Kasumi-1 (cell line): ENCODE measurements at places on chromosomes 13 and 19.

- no peak for DNase-seq
Measured at GRCh38 chr19:29643361-29643935, 21.8 kb upstream of the PLEKHF1 start.

DNA sequence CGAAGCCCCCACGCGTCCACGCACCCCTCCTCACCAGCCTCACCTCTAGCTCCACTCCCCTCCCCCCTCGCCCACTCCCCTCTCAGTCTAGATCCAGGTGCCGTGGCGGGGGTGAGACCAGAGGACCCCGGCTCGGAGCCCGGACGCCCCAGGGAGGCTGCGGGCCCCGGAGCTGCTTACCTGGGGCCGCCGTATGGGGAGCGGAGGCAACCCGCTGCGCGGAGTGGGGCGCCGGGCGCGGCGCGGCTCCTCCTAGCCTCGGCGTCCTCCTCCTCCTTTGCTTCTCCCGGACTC lies 353 bp downstream of the ENOX1 start:
- DNase-seq: no peak

DNA sequence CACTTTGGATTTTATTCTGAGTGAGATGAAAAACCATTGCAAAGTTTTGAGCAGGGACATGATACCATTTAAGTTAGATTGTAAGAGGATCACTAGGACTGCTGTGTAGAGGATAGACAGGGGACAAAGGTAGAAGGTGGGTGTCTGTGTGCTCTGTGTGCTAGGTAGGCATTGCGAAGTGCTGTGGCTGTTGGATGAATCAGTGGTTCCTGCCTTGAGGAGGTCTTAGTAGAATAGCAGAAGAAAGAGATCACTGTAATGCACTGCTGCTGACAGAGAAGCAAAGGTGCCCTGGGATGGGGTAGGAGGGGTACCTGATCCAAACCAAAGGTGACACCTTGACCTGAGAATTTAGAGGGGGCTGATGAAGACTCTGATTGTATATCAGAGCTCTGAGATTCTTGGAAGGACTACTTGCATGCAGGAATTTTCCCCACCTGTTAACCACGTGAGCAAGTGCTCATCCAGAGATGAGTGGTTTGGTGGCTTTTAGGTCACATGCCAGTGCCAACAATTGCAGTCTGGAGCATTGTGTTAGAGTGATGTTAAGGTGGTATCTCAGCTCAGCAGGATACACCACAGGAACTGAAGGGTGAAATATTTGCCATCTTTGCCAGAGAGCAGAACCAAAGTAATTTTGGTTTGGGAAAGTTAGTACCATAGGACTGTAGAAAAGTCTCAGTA lies 10.8 kb downstream of the WASF3 start:
- no peak for DNase-seq

GRCh38 chr19:4524808-4525562 lies 6.7 kb upstream of the PLIN4 start:
- DNase-seq: peak; percentile 52

DNA sequence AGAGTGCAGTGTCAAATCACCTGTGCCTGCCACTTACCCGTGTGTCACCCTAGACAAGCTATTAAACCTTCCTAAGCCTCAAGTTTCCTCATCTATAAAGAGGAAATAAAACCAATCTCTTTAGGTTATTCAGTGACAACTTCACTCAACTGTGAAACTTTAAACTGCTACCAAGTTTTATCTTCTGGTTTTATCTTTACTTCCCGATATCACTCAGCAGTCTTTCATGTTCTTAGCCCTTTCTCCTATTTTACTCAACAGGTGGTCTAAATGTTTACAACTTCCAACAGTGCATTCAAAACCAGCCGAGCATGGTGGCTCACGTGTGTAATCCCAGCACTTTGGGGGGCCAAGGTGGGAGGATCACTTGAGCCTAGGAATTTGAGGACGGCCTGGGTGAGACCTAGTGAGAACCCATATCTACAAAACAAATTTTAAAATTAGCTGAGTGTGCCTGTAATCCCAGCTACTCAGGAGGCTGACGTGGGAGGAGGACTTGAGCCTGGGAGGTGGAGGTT lies 59.6 kb downstream of the GPALPP1 start:
- DNase-seq: no peak
